ENCODE measurements at places on chromosomes 6 and 20.

GRCh38 chr6:29958921-29959320 is 16.6 kb downstream of the HLA-A start:
- no peak for DNase-seq

DNA sequence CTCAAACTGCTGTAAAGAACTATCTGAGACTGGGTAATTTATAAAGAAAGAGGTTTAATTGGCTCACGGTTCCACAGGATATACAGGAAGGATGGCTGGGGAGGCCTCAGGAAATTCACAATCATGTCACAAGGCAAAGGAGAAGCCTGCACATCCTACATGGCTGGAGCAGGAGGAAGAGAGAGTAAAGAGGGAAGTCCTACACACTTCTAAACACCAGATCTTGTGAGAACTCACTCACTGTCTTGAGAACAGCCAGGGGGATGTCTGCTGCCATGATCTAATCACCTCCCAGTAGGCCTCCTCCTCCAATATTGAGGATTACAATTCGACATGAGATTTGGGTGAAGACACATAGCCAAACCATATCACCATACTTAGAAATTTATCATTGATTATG is 1307.0 kb upstream of the GJE1 start:
- no peak for DNase-seq

DNA sequence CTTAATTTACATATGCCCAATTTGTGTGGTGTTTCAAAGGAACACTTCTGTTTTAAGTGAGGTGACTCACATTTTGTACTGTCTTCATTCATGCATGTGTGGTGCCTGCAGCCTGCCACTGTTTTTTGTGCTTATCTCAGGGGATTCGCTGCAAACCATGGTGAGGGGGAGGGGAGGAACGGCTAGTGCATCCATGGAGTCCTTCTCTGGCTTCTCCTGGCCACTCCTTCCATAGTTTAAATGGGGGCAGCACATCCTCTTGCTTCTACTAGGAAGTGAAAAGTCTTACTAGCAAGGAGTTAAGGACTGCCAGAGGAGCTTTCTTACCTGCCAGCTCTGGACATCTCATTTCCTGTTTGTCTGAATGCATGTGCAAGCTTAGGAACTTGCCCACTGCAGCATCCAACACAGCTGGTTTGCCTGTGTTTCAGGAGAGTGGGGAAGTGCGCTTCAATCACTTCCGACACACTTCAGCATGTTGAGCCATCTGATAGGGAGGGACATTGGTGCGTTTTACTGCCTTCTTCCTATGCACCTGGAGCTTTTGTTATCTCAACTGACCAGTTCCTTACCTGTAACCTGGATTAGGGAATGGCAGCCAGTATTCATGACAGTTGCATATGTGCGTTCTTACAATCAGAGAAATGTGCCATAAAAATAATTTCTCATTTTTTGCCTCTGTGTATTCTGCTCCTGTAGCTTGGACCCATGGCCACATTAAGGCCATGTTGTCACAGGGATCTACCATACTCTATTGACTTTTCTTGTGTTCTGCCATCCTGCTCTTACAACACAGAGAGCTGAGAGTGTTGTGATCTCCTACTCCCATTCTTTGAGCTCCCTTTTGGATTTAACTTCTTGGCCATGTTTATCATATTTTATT is 211.3 kb downstream of the ARID1B start:
- DNase-seq = peak; percentile 21

GRCh38 chr6:112957536-112957916 is 610.4 kb downstream of the RFPL4B start:
- DNase-seq = no peak

- DNase-seq = no peak
Measured at GRCh38 chr6:158457616-158458278, 102.1 kb upstream of the TMEM181 start.
